Left ventricle myocardium superior (tissue), 1 donor: ENCODE measurements at places on chromosomes 5 and 9.

DNA sequence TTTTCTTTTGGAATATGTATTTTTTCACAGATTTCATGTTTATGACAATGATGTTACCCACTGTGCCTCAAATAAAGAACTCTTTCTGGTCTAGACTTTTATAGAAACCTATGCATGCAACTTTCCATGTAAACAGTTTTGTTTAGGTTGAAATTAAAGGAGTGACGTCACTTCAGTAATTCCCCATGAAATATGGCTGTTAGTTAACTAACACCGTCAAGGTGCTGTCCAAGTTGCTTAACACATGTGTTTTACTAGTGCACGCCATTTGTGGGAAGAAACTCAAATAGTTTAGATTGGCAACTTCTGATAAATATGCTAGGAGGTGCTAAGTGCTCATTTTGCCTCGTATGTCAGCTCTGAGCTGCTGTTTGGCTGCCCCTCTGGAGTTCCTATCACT is 102.2 kb downstream of the FBN2 start:
- no peak for DNase-seq

- no peak for DNase-seq
Measured at GRCh38 chr9:80156756-80157472, 585.1 kb downstream of the TLE4 start.

DNA sequence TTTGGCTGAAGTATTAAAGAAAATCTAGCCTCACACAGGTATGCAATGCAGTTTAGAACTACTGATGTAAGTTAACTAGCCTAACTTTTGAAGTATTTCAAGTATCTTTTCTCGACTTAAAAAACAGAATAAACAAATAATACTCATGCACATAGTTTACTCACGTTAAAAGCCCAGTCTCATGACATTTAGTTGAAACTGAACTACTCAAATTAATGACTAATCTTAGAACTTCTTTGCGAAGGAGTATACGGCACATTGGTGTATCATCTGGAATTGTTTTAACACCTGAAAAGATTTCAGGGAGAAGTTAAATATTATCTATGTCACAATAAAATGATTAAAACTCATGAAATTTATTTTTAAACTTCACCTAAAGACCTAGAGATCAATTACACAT is 98.5 kb downstream of the OSMR start:
- DNase-seq, result no peak

GRCh38 chr5:74974451-74975091 is 77.8 kb downstream of the GCNT4 start:
- no peak for DNase-seq

- DNase-seq, result no peak
Measured at GRCh38 chr9:1960342-1961042, 54.7 kb upstream of the SMARCA2 start.

- DNase-seq, result no peak
Measured at GRCh38 chr5:160260881-160261815, 31.8 kb downstream of the FABP6 start.

GRCh38 chr5:172293054-172293744 is 9.6 kb upstream of the UBTD2 start:
- peak; percentile 68 for DNase-seq

DNA sequence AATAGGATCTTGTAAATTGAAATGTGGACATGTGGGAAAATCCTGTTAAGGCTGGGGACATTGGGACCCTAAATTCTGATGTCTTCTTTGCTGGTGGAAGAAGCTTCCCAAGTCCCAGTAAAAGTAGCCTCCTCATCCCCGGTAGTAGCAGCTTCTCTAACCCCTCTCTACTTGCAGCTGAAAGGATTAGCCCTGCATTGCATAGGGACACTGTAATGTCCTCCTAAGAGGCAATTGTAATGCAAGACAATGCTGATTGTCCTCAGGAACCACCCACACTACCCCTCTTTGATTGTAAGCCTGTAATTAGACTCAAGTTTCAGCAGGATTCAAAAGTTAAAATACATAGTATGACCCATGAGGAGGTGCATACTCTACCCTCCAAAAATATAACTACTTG is 1938.4 kb upstream of the C9orf72 start:
- DNase-seq, result no peak

GRCh38 chr5:56822981-56823380 is 7.6 kb downstream of the MAP3K1 start:
- peak; percentile 26 for DNase-seq

- DNase-seq, result peak; percentile 86
Measured at GRCh38 chr9:35114113-35114839, 1.4 kb downstream of the ATOSB start.

- DNase-seq, result no peak
Measured at GRCh38 chr9:134441227-134442084, 115.2 kb downstream of the RXRA start.

GRCh38 chr5:149047462-149047861 is 15.4 kb downstream of the SH3TC2 start:
- no peak for DNase-seq

DNA sequence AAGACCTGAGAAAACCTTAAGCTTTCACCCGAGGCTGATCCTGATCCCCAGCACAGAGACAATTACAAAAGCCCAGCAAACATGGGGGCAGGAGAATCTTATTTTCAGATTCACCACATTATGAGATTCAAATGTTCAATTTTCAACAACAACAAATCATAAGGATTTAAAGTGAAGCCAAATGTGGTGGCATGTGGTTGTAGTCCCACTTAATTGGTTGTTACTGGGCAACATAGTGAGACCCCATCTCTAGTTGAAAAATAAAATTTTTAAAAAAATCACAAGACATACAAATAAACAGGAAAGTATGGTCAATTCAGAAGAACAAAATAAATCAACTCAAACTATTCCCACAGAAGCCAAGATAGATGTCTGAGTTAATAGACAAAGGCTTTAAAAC is 3.9 kb upstream of the RABGAP1 start:
- no peak for DNase-seq

GRCh38 chr9:18851069-18851795 is 181.8 kb downstream of the SAXO1 start:
- no peak for DNase-seq

- DNase-seq, result no peak
Measured at GRCh38 chr5:170603109-170603508, 99.3 kb downstream of the KCNIP1 start.

DNA sequence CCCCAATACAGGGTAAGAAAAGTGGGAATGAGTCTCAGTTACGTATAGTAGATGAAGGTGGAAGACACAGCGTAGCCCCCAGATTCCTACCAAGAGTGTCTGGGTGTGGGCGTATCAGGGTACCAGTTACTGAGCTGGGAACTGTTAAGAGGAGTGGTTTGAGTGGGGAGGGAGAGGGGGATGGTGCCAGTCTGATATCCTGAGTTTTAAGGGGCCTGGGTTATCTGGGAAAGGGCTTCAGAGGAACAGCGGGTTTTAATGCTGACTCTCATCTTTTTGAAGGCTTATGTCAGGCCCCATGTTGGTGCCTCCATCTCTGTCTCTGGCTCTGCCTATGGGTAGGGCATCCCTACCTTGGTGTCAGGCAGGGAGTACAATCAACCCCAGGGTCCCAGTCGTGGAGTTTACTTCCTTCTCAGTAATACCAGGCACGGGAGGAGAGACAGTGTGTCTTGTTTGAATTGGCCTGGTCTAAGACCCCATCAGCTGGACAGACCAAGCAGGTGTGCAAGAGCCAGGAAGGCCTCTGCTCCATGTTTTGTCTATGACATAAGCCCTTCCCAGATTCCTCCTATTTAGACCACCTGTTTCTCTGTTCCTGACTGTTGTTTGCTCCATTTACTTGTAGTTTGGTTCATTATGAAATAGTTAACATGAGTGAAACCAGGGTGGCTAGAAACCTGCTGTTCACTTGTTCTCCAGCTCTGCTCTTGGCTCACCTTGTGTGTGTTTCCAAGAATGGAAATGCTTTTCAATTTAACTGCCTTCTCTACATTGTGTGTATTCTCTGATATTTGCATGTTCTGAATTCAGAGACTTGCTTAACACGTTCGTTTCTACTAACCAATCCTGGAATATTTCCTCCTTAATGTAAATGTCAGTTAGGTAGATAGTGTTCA is 125.6 kb downstream of the DAB2IP start:
- DNase-seq, result no peak

DNA sequence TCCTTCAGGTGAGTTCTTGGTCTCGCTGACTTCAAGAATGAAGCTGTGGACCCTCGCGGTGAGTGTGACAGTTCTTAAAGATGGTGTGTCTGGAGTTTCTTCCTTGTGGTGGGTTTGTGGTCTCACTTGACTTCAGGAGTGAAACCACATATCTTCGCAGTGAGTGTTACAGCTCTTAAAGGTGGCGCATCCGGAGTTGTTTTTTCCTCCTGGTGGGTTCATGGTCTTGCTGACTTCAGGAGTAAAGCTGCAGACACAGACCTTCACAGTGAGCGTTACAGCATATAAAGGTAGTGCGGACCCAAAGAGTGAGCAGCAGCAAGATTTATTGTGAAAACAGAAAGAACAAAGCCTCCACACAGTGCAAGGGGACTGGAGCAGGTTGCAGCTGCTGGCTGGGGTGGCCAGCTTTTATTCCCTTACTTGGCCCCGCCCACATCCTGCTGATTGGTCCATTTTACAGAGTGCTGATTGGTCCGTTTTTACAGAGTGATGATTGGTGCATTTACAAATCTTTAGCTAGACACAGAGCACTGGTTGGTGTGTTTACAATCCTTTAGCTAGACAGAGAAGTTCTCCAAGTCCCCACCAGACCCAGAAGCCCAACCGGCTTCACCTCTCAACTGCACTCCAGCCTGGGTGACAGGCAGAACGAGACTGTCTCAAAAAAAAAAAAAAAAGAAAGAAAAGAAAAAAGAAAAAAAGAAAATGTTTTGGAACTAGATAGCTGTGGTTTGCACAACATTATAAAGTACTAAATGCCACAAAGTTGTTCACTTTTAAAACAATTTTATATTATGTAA is 9.1 kb upstream of the ERMP1 start:
- no peak for DNase-seq

DNA sequence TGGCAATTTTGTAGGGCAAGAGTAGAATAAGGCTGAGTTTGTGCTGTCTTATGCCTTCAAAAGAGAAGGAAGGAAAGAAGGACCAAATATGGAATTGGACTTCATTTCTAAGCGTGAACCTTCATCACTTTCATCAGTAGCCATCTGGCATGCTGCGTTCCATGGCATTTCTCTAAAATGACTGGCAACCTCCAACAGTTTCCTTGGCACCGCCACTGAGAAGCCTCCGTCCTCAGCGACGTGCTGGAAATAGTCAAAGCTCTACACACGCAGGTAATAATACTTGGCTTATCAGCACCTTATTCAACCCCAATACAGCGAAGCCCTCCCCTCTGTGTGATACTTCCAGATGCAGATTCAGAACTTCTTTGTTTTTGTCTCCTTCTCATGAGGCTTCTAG is 169.7 kb upstream of the CD180 start:
- DNase-seq, result no peak

DNA sequence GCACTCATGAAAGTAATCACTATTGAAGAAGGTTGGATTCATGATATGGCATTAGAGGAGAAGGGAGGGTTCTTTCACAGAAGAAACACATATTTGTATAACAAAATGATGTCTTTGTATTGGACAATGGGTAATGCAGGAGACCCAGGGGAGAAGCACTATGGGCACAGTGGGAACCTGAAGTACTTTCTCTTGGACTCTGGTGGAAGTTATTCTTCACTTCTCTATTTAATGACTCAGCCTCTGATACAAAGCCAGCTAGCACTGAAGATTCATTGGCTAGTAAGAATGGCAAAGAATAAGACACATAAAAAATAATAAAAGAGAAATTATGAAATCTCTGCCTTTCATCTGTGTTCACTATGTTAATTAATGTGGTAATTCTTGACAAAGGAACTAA is 149.9 kb upstream of the PRR16 start:
- no peak for DNase-seq

DNA sequence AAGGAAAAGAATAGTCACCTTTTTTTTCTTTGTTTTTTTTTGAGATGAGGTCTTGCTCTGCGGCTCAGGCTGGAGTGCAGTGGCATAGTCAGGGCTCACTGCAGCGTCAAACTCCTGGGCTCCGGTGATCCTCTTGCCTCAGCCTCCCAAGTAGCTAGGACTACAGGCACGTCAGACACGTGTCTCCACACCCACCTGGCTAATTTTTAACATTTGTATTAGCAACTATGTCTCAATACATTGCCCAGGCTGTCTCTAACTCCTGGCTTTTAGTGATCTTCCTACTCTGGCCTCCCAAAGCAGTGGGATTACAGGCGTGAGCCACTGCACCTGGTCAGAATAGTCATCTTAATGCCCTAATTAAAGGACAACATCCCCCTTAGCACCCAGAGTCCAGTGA is 54.4 kb upstream of the CTSL start:
- no peak for DNase-seq

GRCh38 chr5:9401786-9402472 is 143.9 kb downstream of the SEMA5A start:
- DNase-seq, result no peak

GRCh38 chr5:68177676-68178075 is 37.9 kb upstream of the PIK3R1 start:
- no peak for DNase-seq

DNA sequence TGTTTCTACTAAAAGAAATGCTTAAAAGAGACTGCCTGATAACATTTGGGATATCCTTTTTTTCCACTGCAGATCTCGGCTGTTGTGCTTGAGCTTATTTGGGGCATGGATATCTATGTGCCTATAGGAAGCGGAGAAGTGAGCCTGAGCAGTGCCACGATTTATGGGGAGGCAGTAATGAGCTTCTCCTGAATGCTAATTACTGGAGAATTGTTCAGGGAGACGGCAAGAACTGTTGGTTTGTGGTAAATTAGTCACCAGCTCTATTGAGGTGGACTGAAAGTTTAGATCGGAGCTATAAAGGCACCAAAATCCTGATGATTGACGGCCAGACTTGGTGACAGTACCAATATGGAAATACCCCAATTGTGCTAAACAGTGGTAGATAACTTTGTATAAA is 186.5 kb downstream of the ARHGEF28 start:
- no peak for DNase-seq

DNA sequence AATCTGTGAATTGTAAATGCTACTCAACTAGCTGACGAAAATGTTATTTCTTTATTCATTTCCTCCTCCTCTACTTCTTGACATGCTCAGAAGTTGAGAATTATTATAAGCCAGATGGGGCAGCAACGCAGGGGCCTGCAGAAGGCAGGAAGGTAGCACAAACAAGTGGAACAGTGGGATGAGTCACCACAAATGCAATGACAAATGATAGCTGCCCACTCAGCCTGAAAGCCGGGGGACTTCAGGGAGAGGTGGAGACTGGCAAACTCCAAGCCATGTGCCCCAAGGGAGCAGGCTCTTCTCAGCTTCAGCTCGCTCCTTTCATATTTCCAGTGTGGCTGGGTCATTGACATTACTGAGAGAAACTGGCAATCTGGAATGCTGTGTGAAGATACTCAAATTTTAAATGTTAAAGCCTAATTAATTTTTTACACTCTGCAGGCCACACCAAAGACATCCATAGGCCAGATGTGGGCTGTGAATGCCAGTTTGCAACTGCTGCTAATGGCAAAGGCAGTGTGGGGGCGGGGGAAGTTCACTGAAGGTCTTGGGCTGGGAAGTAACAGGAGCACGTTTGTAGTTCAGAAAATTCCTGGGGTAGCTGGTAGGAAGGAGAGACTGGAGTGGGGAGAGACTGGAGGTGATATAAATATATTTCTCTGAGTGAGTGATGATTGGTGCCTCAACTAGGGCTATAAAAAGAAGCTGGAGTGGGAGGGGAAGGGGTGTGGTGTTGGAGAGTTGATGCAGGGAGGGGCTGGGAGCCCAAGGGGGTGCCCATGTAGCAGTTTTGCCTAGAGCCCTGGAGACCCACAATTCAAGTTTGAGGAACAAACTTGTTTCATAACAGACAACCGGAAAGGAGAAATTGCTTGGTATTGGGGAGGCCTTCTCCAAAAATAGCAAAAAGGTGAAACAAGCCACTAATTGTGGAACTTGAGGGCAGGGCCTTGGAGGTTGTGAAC is 20.8 kb upstream of the ADRB2 start:
- peak; percentile 75 for DNase-seq

- DNase-seq, result no peak
Measured at GRCh38 chr5:91468651-91469422, 85.7 kb upstream of the ARRDC3 start.
